ENCODE measurements at places on chromosomes 1 and 21. TPM values are rescaled to one million over a fixed set of nuclear protein-coding genes. Genes with fewer than 3 reads are reported as not detected.

The AZIN2 gene
- total RNA-seq, result 8.1 TPM

The ELAVL4 gene
- total RNA-seq, result not detected

The DDR2 gene
- 379 TPM for total RNA-seq

The LEFTY1 gene
- total RNA-seq, result not detected

The PGLYRP4 gene
- not detected for total RNA-seq

The PTP4A2 gene
- 692 TPM for total RNA-seq

The GPATCH2 gene
- total RNA-seq, result 39.6 TPM

The CAMK1G gene
- 0.90 TPM for total RNA-seq

The KRTAP12-2 gene
- not detected for total RNA-seq

The WNT3A gene
- not detected for total RNA-seq

The ITLN2 gene
- 3.8 TPM for total RNA-seq

The HES2 gene
- 0.09 TPM for total RNA-seq

The NBPF15 gene
- 38.0 TPM for total RNA-seq

The U2AF1 gene
- total RNA-seq, result 18.7 TPM

The TARS2 gene
- 15.9 TPM for total RNA-seq

The TAL1 gene
- 0.08 TPM for total RNA-seq

The SERTAD4 gene
- total RNA-seq, result 16.7 TPM

The SERPINC1 gene
- not detected for total RNA-seq

The PDZK1IP1 gene
- not detected for total RNA-seq

The OPTC gene
- not detected for total RNA-seq

The GABRD gene
- total RNA-seq, result not detected

The EFCAB14 gene
- 35.7 TPM for total RNA-seq

The BRDT gene
- not detected for total RNA-seq

The ALG14 gene
- total RNA-seq, result 2.4 TPM

The NTMT2 gene
- not detected for total RNA-seq

The FCRL4 gene
- total RNA-seq, result not detected

The PPCS gene
- 58.8 TPM for total RNA-seq

The RAB42 gene
- 1.6 TPM for total RNA-seq

The NR1I3 gene
- total RNA-seq, result not detected

The FMO2 gene
- 7.4 TPM for total RNA-seq

The SLFNL1 gene
- total RNA-seq, result 0.09 TPM

The FCRL6 gene
- not detected for total RNA-seq

The IVL gene
- total RNA-seq, result not detected

The ELF3 gene
- total RNA-seq, result 0.09 TPM

The RBM8A gene
- total RNA-seq, result 583 TPM

The KMO gene
- total RNA-seq, result not detected

The F13B gene
- total RNA-seq, result not detected

The CD34 gene
- 0.27 TPM for total RNA-seq

All from fibroblast of the aortic adventitia (primary cell).